CD8-positive, alpha-beta memory T cell (primary cell): ENCODE measurements at places on chromosomes 3 and 15. TPM values are rescaled to one million over a fixed set of nuclear protein-coding genes. Genes with fewer than 3 reads are reported as not detected.

PLAAT1 gene
- total RNA-seq, result not detected

SLC28A2 gene
- total RNA-seq, result not detected

CCRL2 gene
- total RNA-seq, result 2.7 TPM

SIAH2 gene
- total RNA-seq, result 111 TPM

NRG4 gene
- total RNA-seq, result not detected

SPRED1 gene
- 1.4 TPM for total RNA-seq

RHCG gene
- total RNA-seq, result not detected

GP5 gene
- total RNA-seq, result 0.31 TPM

RASL12 gene
- not detected for total RNA-seq

HAPLN3 gene
- 32.3 TPM for total RNA-seq

ROPN1 gene
- total RNA-seq, result not detected

CPN2 gene
- total RNA-seq, result not detected

SENP5 gene
- total RNA-seq, result 40.9 TPM

CNTN4 gene
- not detected for total RNA-seq

SLC6A11 gene
- total RNA-seq, result not detected

AP3B2 gene
- 0.61 TPM for total RNA-seq

ZNF860 gene
- total RNA-seq, result not detected

CILP gene
- 0.04 TPM for total RNA-seq

ERICH6 gene
- not detected for total RNA-seq

TSPAN3 gene
- 59.3 TPM for total RNA-seq

SLC15A2 gene
- total RNA-seq, result 0.91 TPM

CEMIP gene
- not detected for total RNA-seq

RETNLB gene
- not detected for total RNA-seq

WDR93 gene
- not detected for total RNA-seq

CPA3 gene
- not detected for total RNA-seq

PIERCE2 gene
- total RNA-seq, result 0.44 TPM

TRPM1 gene
- not detected for total RNA-seq

ZNF621 gene
- total RNA-seq, result 20.7 TPM

ATP10A gene
- total RNA-seq, result 24.0 TPM

CHRNA5 gene
- 8.9 TPM for total RNA-seq

CA12 gene
- not detected for total RNA-seq

KNL1 gene
- 19.2 TPM for total RNA-seq

HTR3E gene
- total RNA-seq, result not detected

HRG gene
- total RNA-seq, result not detected

RARRES1 gene
- not detected for total RNA-seq

METTL6 gene
- total RNA-seq, result 23.2 TPM

GUCA1C gene
- total RNA-seq, result not detected

SLC28A1 gene
- not detected for total RNA-seq

SLC22A14 gene
- total RNA-seq, result not detected

USP4 gene
- total RNA-seq, result 73.0 TPM

KY gene
- total RNA-seq, result not detected

MED12L gene
- total RNA-seq, result 1.7 TPM

TGM4 gene
- not detected for total RNA-seq

GOLGA8J gene
- 0.11 TPM for total RNA-seq

REC114 gene
- total RNA-seq, result not detected

ABI3BP gene
- not detected for total RNA-seq

GASK1A gene
- not detected for total RNA-seq

P2RY13 gene
- not detected for total RNA-seq

ADCY5 gene
- total RNA-seq, result 0.16 TPM

ROBO1 gene
- total RNA-seq, result 0.59 TPM

CIDEC gene
- not detected for total RNA-seq

GREM1 gene
- total RNA-seq, result not detected

CYP19A1 gene
- total RNA-seq, result not detected

HIGD2B gene
- 0.27 TPM for total RNA-seq

ISLR gene
- total RNA-seq, result not detected

CLDND1 gene
- total RNA-seq, result 315 TPM

TMEM207 gene
- total RNA-seq, result not detected
